Stimulated activated CD8-positive, alpha-beta memory T cell treated with anti-CD3 and anti-CD28 coated beads, Interleukin-2, amount 100 ng/mL, for 1 hour (primary cell): ENCODE measurements at places on chromosomes 5 and 9.

DNA sequence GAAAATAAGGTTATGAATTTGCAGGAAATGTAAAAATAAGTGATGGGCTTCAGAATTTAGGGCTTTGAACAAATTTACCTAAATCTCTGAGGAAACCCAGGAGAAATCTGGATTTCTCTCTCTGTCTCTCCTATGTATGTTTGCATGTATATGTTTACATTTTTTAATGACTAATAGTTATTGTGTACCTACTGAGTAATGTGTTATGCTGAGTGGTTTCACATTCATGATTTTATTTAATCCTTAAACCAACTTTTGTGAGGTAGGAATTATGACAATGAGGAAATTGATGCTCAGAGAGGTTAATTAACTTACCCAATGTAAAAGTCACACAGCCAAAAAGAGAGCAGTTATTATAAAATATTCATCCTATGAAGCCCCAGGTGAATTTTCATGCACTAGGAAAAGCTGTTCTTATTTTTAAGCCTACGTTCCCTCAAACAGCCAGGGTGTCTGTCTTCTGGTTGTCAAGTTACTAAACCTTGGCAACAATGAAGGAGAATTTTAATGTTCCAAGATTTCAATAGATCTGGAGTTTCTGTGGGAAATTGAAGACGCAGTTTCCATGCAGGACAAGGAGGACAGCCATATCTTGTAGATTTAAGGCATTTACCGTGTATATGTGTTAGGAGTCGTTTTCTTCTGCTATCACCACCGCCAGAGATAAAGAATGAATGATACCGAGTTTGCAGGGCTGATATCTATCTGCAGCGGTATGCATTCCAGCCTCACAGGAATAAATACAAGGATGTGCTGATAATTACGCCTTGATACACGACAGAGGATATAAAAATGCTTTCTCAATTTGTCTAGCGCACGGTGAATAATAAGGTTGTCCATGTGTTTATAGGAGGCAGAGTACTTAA, 484.8 kb downstream of the ZSWIM6 start:
- DNase-seq: no peak

DNA sequence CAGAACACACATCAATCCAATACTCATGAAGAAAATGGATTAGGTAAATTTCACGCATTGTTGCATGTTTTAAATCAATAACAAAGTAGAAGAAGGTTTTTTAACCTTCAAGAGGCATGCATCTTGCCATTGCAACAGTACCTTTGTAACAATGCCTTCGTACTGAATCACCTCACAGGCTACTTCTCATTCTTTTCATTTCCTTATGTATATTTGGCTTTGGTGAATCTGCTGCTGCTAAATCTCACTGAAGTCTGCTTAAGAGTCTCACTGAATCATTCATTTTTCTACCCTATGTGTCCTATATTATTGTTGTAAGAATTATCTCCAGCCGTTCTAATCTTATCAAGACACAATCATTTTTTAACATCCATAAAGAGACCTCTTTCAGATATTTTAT, 152.5 kb downstream of the CDH10 start:
- no peak for DNase-seq

GRCh38 chr5:175718401-175719108, 60.7 kb downstream of the HRH2 start:
- DNase-seq: no peak

- DNase-seq: no peak
Observed at GRCh38 chr5:6810641-6811405, 97.6 kb downstream of the TENT4A start.

DNA sequence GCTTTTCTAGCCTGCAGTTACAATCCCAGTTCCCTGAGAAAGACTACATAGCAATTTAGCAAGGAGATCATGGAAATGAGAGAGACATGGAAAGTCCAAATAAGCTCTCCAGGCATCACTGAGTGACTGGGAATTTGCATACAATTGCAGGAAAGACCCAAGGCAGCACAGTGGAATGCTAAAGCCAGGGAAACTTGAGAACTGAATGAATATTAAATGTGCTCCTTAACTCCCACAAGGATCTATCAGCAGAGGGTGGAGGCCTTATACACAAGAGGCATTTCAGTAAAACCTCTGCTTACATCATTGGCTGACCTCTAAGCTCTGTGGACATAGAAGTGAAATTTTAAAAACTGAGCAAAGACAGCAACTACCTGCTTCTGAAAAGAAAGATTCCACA, 355.6 kb upstream of the DAB2 start:
- DNase-seq: no peak

GRCh38 chr5:101943784-101944183, 352.3 kb downstream of the SLCO4C1 start:
- no peak for DNase-seq

GRCh38 chr5:139402561-139403158, 1.2 kb downstream of the SPATA24 start:
- DNase-seq: no peak

DNA sequence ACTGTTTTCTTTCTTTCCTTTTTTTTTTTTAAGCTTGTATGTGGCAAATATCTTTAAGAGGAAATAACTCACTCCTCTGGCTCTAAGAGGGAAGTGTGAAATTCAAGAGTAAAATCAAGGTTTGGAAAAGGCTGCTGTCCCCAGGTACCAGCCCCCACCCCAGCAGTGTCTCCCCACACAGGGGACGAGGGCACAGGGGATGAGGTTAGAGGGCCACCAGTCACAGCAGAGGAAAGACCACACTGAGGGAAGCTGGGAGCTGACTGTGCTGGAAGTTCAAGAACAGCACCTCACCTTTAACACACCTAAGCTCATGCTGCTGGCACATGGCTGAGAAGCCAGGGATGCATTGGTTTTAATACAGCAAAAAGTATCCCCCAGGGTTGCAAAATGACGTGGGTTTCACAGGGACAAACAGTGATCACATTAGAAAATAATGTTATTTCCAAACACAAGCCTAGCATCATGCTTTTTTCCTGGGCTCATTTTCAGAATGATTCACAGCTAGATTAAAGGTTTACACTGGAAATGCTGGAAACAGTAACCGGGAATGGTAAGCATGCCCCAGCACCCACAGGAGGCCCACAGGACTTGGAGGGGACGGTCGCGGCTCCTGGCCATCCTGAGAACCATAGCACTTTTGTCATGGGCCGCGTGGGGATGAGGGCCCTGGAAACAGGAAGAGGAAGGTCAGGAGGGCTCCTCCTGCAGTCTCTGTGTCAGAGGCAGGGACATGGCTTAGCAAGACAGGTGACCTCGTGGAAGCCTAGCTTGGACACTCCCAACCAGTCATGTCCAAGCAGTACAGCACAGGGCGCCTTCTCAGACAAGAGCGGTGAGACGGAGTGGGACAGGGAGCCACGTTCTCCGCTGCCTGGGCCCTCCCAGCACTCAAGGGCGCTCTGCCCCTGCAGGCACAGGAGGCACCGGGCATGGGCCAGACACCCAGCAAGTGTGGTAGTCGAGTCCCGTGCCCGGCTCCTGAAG, 6.9 kb downstream of the LPCAT1 start:
- DNase-seq: no peak

GRCh38 chr5:116912221-116912620, 337.6 kb upstream of the SEMA6A start:
- DNase-seq: no peak

GRCh38 chr9:114591291-114591787, 3.8 kb downstream of the ATP6V1G1 start:
- no peak for DNase-seq

GRCh38 chr9:124339603-124340146, 75.6 kb downstream of the PSMB7 start:
- no peak for DNase-seq

GRCh38 chr5:168552146-168552545, 23.0 kb downstream of the FBLL1 start:
- DNase-seq: no peak

DNA sequence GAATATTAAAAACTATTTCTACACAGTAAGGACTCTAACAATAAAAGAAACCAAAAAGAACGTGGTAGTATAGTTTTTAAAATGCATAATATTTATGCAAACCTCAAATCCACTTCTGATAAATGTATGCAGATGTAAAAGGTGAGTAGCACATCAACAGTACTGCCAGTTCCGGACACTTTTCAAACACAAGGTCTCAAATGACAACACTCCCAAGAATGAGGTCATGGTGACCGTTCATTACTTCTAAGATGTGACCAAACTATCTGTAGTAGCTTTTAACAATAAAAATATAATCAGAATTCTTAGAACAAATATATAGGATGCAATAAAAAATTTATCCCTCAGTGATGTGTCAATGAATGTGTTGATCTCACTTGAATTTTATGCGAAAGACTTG, 238.7 kb upstream of the NREP start:
- DNase-seq: no peak

GRCh38 chr9:101445353-101446029, 9.9 kb upstream of the ALDOB start:
- no peak for DNase-seq

DNA sequence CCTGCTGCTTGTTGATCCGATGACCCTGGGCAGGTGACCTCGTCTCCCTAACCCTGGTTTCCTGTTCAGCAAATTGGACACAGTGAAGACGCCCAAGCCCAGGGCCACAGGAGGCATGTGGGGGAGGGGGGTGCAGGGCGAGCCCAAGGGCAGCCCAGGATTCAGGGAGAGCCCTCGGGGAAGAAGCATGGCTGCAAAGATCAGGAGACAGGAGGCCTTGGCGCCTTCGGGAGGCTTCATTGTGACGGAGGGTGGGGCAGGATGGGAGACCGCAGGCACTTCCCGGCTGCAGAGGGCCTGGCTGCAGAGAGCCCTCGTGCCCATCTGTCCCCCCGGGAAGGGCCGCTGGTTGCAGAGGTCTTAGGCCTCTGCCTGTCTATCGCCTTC, 6.2 kb downstream of the ASS1 start:
- DNase-seq: no peak

GRCh38 chr9:128101690-128102089, 25.8 kb downstream of the PTGES2 start:
- no peak for DNase-seq

- no peak for DNase-seq
Observed at GRCh38 chr5:41406936-41407335, 103.5 kb downstream of the PLCXD3 start.

GRCh38 chr9:133768371-133768858, 30.3 kb upstream of the SARDH start:
- DNase-seq: no peak
